ENCODE measurements at places on chromosomes 3 and 15.
A peak's percentile ranks its signal among the peaks of the same experiment; 100 is the strongest.

- DNase-seq = no peak
These were observed 34.1 kb downstream of the CEP19 start for GRCh38 chr3:196677931-196678330.

DNA sequence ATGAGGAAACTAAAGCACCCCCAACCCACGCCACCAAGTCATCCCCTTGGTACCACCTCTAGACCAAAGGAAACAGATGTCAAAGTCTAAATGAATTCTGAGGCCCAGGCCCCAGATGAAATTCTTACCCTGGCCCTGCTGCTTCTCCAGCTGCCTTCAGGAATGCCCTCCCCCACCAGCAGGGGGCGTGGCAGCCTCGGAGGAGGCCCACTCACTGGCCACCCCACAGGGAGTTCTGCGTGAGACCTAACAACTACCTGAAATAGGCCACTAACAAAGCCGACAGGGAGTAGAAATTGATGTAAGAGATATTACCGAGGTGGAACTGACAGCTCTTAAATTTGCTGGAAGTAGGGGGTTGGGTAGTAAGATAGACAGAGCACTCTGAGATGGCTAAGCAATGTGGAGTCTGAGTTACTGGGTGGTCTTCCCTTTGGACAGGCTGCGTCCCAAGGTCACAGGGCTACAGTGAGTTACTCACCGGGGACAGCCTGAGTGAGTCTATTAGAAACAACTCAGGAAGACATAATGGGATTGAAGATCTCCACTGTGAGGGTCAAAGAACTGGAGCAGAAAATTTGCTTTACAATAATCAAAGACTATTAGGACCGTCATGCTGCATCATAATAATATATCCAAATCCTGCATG is 240.7 kb downstream of the SHOX2 start:
- DNase-seq = peak; percentile 30

DNA sequence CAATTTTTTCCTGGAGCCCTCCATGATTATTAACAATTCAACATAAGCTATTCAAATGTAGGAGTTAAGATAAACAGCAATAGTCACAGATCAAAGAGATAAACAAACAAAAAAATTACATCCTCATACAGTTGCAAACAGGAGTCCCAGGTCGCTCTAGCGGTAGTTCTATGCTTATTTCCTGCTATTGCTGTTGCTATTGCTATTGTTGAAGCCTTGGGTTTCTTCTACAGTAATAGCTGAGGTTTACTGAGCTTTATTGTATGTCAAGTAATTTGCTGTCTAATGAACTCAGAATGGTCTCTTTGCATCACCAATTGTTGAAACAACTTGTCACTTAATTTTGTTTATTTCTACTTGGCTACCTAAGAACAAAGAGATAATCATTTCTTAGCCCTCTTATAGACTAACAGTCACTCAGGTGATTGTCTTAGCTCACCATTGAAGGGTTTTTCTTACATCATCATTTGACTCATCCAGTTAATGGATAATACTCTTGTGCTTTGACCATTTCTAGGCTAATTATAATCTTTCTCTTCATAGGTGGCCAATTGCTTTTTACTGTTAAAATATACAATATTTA is 654.6 kb downstream of the MECOM start:
- DNase-seq = no peak

- DNase-seq = no peak
These were observed 11.8 kb downstream of the PARP15 start for GRCh38 chr3:122589297-122589696.

- DNase-seq = no peak
These were observed 9.9 kb downstream of the RRP9 start for GRCh38 chr3:51931756-51932155.

DNA sequence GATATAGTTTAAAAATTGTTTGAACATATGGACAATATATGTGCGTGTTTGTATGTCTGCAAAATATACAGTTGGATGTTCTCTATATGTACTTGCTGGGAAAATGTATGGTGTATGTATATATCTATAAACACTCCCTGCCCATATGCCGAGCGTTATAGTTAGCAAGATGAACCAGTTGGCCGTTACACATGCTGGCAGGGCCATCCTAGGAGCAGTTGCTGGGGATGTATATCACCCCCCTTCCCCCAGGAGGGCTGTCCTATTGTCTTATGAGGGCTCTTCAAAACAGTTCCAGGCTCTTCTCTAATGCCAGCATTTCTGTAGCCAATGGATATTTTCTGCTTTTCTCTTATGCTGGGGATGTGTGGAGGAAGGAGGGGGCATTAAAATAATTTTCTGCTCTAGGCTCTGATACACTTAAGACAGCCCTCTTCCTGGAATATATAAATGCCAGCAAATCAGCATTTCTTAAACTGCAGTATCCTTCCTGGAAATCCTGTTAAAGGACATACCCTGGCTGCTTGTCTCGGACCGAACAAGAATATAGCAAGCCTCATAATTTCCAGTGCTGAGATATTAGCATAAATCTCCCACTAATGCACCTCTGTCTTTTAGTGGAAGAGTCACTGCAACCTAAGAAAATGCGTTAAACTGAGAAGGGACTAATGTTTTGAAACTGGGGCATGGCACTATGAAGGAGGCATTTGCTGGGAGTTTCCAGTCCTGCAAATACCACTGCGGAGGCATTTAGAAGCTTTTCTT is 134.4 kb downstream of the MDFIC2 start:
- no peak for DNase-seq

- no peak for DNase-seq
These were observed 471.8 kb downstream of the GRM7 start for GRCh38 chr3:7332696-7333095.

- no peak for DNase-seq
These were observed 148.2 kb upstream of the FEZF2 start for GRCh38 chr3:62521464-62522105.

DNA sequence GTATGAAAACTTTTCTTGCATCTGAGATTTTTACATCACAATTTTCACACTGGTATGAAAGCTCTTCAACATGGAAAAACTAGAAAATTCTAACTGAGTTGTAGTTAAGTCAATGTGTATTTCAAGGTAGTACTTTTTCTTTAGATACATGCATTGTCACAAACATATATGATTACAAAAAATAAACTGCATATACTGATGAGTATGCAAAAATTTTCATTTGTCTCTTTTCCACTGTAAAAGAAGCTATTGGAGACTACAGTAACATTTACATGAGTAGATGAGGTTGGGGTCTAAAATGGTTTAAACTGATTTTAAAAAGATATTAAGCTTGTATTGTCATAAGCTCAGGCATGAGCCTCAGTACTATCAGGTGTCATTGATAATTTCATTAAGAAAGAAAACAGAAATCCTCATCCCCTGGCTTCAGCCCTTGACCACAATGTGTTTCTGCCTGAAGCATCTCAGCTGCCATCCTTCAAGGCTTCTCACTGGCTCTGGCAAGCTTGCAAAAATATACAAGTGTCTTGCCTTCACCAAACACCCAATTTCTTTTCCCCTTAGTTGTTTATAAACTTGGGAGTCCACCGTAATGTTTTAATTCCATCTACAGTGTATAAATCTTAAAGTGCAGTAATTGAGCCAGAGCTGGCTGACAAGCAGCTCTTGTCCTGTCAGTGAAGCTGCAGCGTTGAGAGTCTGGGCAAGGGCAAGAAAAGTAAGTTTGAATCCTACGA is 71.9 kb downstream of the ALDH1A2 start:
- no peak for DNase-seq

DNA sequence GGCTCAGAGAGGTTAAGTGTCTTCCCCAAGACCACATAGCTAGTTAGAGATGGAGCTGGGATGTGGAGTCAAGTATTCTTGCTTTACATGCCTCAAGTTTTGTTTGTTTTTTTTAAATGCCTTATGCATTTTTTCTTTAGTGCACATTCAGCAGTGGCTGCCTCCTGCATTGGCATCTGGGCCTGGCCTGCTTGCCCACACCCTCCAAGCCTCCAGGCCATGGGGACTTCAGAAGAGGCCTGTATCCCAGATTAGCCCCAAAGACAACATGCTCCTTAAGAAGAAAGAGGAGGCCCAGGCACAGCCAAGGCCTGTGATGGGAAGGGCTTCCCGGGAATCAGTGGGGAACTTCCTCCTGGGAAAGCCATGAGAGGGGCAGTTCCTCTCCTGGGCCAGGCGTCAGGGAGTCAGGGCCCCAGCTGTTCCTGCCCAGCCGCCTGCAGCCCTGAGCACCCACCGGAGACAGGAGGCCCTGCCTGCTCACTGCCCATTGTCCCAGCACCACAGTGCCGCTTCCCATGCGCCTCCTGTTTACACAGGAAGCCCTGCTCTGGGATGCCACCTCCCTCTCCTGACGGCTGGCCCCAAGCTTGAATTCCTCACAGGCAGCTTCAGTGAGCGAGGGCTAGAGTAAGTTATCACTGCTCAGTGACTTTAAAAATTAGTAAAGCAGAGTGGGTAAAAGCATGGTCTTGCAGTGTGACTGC is 16.0 kb downstream of the FOXL2NB start:
- DNase-seq = no peak

DNA sequence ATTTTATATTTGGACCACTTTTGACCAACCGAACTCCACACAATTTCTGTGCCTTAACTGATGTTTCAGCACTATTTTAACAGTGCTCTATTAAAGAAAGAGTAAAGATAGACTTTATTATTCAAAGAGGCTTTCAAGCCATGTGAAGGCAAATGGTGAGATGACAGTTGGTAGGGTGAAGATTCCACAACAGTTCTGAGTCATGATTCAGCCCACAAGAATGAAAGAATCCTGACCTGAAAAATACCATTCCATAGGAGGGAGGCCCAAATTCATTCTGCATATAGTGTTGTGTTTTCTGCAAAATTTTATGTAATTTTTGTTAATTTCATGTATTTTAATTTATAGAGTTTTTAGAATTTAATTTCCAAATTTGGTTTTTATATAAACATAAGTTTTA is 135.6 kb upstream of the STAC start:
- no peak for DNase-seq

GRCh38 chr3:8937064-8938020 is 25.9 kb downstream of the RAD18 start:
- no peak for DNase-seq

GRCh38 chr3:196624067-196624790 is 15.3 kb upstream of the NRROS start:
- DNase-seq = no peak

DNA sequence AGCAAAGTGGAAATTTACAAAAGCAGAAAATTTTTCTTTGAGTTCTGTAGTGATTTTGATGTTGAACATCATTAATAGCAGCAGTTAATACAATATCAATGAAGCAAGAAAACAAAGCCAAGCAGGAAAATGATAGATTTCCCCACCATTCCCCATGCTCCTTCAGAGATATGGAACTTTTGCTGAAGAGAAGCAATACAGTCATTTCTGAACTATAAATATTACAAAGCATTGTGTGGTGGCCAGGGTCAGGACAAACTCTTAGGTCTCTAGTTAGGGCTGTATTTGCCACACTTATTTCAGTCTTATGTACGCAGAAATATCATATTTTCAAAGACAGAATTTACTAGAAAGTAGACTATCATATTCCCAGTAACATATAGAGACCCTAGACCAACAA is 88.8 kb upstream of the P3H2 start:
- DNase-seq = no peak

DNA sequence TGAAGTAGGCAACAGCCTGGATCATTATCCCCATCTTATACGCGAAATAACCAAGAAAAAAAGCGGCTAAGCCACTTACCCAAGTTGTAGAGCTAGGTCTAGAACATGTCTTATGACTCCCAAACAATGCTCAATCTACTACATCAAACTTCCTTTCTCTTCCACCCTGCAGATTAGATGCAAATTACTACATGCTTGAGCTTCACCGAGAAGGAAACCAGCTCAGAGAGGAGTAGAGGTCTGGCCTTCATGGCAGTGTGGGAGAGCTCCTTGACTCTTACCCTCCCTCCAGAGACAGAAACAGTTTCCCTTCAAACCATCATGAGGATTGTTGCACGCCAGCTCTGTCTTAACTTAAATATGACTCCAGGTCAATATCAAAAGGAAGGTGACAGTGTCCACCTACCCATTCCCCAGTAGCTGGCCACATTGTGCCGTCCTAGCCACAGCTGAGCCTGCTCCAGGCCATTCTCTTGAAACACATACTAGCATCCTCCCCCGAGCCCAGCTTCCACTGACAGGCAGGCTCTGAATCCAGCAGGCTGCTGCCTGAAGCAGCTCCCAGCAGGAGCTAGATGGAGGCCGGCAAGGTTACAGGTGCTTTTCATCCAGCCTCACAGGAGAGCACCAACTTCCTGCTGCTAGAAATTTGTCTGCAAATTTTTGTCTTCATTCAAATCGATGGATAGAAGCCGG is 56.8 kb downstream of the CPN2 start:
- DNase-seq = no peak

DNA sequence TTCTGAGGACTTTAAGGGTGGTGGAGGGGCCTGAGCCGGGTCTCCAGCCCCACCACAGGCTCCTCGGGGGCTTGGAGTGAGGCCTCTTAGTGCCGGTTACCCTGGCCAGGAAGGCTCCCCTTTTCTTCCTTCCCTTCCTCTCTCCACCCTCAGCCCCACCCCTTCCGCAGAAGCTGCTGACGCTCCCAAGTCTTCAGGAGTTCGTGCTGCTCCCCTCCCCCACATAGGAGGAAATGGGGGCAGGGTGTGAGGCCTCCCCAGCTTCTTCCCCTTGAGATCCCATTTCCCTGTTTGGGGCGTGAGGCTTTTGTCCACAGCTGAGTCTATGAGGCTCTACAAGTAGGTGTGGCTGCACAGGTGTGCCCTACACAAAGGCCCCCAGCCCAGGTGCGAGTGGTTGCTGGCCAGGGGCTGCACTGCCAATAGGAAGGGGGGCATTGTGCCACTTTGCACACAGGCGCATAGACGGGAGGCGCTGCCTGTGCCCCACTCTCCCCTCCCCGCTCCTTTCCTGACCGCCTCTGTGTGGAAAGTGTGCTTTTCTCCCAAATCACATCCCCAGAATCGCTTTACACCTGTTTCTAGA is 915 bp upstream of the CALML4 start:
- DNase-seq = no peak

- no peak for DNase-seq
These were observed 60.0 kb upstream of the SYN2 start for GRCh38 chr3:11944052-11944673.

- no peak for DNase-seq
These were observed 649 bp upstream of the PLOD2 start for GRCh38 chr3:146161663-146162002.

GRCh38 chr3:25653322-25653721 is 11.4 kb downstream of the TOP2B start:
- no peak for DNase-seq

- no peak for DNase-seq
These were observed 69.3 kb upstream of the CGNL1 start for GRCh38 chr15:57306944-57307411.

GRCh38 chr3:5579946-5580345 is 392.4 kb downstream of the EDEM1 start:
- no peak for DNase-seq

- DNase-seq = no peak
These were observed 333.9 kb downstream of the TIGIT start for GRCh38 chr3:114627770-114628169.

DNA sequence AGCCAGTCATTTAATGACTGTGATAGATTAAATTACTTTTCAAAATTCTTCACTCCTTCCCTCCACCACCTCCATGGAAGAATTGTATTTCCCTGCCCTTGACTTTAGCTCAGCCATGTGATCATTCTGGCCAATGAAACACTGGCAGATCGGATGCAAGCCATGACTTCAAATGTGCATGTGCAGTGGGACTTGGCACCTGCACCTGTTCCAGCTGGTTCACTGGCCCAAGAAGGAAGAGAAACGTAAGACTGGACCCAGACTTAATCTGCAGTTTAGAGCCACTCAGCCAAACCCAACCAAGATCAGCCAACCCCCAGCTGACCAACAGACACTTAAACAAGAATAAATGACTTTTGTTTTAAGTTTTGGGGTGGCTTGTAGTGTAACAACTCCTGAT is 11.8 kb downstream of the DPH3 start:
- DNase-seq = no peak

- DNase-seq = no peak
These were observed 7.6 kb downstream of the KY start for GRCh38 chr3:134643150-134643675.
